ENCODE measurements at places on chromosomes 4 and X.

DNA sequence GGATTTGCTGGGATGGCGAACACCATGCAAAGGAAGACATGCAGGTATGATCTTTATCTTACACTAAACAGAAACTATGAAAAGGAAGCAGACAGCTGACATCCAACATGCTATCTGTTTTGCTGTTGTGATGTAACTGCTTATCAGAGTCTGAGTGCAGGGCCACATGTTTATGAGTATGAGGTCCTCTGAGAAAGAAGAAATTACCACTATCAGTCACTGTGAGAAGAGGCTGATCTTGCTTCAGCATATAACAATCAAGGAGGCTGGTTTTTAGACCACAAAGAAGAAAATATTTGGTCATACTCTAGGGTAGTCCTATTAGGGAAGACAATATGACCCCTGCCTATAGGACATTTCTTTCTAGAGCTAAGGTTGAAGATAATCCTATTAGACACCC is 18.5 kb downstream of the CLGN start:
- no peak for DNase-seq

DNA sequence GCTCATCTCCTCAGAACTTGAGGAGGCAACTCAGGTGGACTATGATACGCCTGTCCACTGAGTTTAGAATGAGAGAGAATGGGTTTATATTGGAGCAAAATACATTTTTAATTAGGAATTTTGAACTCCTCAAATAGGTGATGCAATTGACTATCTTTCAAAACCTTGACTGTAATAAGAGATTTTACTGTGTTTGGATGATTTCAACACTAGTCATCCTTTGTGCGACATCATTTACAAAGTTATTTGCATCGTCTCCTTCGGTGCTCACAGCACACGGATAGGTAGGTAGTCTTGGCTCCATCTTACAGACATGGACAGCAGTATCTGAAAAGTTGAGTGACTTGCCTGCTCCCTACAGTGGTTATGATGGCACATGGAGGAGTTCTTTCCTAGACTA is 67.0 kb downstream of the AASDH start:
- DNase-seq: no peak

- no peak for DNase-seq
These were observed 8.1 kb downstream of the FOXP3 start for GRCh38 chrX:49256268-49256995.

DNA sequence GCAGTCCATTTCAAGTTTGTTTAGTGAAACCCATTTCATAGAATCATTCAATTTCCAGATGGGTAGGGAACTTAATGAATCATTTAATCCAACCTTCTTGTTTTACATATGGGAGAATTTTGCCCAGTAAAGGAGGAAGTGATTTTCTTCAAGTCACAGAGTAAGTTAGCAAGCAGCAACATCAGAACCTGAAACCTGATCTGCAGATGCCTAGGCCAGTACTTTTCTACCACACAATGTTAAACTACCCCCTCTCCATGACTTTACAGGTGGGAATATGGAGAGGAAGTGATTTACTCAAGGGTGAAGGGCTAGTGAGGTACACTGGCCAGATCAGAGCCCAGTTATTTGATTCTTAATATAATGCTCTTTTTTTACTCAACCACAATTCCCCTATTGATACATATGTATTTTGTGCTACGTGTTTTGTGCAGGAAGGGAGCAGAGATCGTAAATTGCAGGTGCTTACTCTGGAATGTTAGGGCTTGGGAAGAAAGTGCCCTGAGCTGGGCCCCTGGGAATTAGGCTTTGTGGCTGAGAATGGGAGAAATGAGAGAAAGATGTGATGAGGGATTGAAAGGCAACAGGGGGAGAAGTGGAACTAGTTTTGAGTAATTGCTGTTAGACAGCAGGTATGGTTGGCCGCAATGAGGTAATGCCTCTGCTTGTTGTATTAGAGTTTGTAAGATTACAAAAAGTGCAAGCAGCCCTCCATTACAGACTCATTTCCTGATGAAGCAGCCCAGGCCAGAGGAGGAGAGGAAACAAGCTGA is 6.8 kb downstream of the LHFPL1 start:
- DNase-seq: no peak

DNA sequence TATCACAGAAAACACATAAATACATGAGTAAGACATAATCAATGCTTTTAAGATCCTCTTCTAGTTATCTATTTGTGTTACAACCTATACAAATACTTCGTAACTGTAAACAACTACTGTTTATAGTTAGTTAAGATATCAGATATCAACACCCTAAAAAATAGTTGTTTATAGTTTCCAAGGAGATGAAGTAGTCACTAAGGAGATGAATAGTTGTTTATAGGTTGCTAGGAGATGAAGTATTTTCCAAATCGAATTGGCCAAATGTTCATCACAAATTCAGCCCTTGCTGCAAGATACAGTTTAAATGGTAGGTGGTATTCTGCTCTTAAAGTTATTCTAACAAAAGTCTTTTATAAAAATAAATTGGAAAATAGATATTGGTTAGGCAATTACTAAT is 618.2 kb upstream of the PCDH10 start:
- DNase-seq: no peak

DNA sequence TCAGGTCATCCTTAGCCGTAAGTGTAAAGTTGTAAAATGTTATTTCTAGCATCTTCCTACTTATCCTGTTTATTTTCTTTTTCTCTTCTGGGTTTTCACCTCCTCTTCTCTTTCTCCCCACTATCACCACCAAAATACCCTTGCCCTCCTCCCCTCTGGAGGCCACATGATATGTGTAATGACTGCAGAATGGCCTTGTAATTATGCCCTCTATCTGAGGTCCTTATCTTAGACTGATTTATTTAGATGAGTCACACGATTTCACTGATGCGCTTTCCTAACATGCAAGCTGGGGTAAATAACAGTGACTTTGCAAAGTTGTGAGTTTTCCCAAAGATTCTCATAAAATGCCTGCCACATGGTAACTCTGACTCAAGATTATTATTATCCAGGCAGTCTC is 231.8 kb upstream of the GPRIN3 start:
- no peak for DNase-seq

GRCh38 chrX:10172877-10173276 is 16.1 kb downstream of the CLCN4 start:
- peak; percentile 36 for DNase-seq

DNA sequence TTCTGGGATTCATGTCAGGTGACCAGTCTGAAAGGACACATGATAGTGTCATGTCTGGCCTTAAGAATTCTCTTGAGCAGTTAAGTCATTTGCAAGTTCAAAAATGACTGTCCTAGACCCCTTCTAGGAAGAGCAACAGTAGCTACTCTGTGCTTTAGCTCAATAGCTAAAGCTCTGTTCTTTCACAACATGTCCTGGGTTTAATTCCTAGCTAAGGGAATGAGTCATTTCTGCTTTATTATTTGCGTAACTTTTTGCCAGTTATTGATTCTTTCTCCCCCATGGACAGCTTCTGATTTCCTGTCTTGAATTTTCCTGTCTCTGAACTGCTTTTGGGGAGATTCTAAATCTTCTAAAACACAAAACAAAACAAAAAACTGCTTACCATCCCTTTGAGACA is 1055.8 kb upstream of the DIAPH2 start:
- DNase-seq: no peak

- peak; percentile 22 for DNase-seq
These were observed 184.3 kb downstream of the NAA11 start for GRCh38 chr4:79141530-79141929.

- DNase-seq: no peak
These were observed 148.3 kb downstream of the MGST2 start for GRCh38 chr4:139813881-139814280.

DNA sequence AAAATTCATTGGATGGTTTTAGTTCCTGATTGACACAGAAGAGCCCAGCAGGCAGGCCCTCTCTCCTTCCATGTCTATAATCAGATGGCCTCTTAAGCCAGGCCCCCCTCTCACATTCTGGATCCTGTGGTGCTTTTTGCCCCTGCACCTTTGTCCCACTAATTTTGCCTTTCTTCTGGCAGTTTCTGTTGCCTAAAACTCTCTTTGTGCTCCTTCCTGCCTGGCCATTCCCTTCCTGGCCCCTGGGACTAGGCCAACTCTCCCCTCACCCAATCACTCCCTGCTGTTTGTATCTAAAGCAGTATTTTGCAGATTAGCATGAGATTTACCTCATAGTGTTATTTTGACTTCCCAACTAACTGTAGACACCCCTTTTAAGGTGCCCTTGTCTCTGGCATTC is 42.7 kb upstream of the DDX3X start:
- DNase-seq: no peak

DNA sequence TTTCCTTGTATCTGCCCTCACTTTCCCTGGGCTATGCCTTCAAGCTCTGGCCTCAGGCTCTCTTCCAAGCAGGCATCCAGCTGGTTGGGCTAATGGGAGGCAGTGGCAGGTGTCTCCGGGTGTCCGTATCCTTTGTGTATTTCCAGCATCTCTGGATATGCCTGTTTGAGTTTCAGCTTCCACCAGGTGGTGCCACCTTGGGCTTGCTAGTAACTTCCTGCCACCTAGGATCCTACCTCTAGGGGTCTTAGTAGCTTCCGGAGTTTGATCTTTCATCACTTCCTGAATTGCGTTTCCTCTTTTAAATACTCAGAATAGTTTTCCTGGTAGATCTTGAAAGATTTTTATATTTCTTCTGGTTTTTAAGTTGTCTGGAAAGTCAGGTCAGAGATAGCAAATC is 23.2 kb upstream of the ANOS1 start:
- DNase-seq: no peak
